ENCODE measurements at places on chromosomes 11 and 22.

GRCh38 chr11:75406338-75406777 is 7.0 kb downstream of the RPS3 start:
- DNase-seq: no peak
- peaks cover 17% of the 10 kb centered on the region for H3K4me1 ChIP-seq
- no peaks in the 10 kb centered on the region for H3K27me3 ChIP-seq
- no peak overlapping the region for H3K27ac ChIP-seq

DNA sequence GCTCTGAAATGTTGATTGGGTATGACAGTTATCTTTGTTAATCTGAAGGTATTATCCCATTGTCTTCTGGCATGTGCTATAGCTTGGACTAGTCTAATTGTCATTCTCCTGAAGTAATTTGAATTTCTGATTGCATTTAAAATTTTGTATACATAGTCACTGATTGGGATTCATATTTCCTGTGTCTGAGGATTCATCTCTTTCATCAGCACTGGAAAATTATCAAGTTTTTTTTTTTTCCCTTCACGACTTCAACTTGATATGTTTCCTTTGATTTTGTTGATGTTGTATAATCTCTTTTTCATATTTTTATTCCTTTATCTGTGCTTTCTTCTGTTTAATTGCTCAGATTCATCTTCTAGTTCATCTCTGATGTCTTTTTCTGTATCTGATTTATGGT is 104.1 kb downstream of the DDX10 start:
- DNase-seq: no peak
- no peak overlapping the region for H3K4me3 ChIP-seq
- H3K27ac ChIP-seq: no peak overlapping the region
- H3K4me1 ChIP-seq: no peaks in the 10 kb centered on the region

- peaks cover 32% of the 10 kb centered on the region for H3K4me1 ChIP-seq
- no peak overlapping the region for H3K4me3 ChIP-seq
- DNase-seq: no peak
- no peaks in the 10 kb centered on the region for H3K36me3 ChIP-seq
Measured at GRCh38 chr22:20140521-20140964, 8.9 kb downstream of the ZDHHC8 start.

DNA sequence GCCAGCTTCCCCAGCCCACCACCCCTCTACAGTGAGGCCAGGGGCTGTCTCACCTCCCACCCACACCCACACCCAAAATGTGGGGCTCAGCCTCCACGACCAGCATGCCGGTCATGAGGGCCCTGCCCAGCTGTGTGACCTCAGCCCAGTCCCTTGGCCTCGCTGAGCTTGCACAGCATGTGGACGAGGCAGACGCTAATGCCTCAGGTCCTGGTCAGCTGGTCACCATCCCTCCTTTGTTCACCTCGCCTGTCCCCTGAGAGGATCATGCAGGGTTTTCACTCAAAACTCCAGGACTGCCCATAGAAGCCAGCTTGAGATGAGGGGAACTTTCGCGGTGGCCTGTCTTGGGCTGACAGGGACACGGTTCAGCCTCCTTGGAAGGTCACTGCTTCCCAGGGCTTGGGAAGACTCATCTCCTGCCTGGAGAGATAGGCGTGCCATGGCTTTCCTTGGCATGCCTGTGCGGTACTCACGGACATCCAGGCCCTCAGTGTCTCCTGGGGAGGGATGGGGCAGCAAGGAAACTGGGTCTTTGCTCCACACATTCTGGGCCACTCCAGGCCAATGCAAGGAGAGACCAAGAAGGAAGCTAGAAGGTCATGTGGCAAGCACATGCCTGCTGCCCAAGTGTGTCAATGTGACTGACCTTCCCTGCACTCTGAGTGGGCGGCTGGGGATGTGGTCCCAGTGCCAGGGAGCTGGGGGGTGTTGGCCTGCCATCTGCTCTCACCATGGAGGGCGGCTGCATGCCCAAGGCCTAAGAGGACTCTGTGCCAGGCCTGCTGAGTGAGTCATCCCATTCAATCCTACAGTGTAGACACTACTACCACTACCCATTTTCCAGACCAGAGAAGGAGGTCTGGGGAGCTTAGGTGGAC is 3.2 kb upstream of the RTN4R start:
- no peaks in the 10 kb centered on the region for H3K36me3 ChIP-seq
- no peak overlapping the region for H3K27ac ChIP-seq
- no peak overlapping the region for H3K4me3 ChIP-seq
- no peak for DNase-seq

DNA sequence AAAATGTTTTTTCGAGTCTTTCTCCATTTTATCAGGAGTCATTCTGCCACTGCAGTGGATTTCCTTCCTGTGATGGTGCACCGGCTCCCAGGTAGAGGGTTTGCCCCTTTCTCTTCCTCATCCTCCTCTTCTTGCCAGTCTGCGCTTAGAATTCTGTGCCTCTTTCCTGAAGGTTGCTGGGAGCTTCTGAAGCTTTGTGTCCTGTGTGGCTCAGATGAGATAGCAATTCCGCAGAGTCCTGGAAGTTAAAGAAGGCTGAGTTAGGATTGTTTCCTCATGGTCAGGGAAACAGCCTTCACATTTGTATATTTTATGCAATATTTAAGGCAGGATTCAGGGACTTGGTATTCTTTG is 264 bp downstream of the BCO2 start:
- H3K27ac ChIP-seq: peak overlapping the region; percentile 78
- peaks cover 13% of the 10 kb centered on the region for H3K4me1 ChIP-seq
- no peak for DNase-seq

GRCh38 chr11:70095541-70096252 is 17.6 kb downstream of the ANO1 start:
- no peak for DNase-seq
- no peaks in the 10 kb centered on the region for H3K36me3 ChIP-seq
- no peaks in the 10 kb centered on the region for H3K27me3 ChIP-seq
- no peak overlapping the region for H3K27ac ChIP-seq
- peaks cover 23% of the 10 kb centered on the region for H3K4me1 ChIP-seq

- H3K4me3 ChIP-seq: peak overlapping the region; percentile 99
- no peaks in the 10 kb centered on the region for H3K36me3 ChIP-seq
- DNase-seq: peak; percentile 84
- H3K27ac ChIP-seq: peak overlapping the region; percentile 66
- H3K27me3 ChIP-seq: no peaks in the 10 kb centered on the region
Measured at GRCh38 chr11:66467756-66468155, 1.1 kb downstream of the PELI3 start.

GRCh38 chr11:109085708-109086373 is 336.1 kb upstream of the C11orf87 start:
- no peaks in the 10 kb centered on the region for H3K36me3 ChIP-seq
- DNase-seq: no peak
- no peaks in the 10 kb centered on the region for H3K27me3 ChIP-seq
- no peaks in the 10 kb centered on the region for H3K4me1 ChIP-seq
- no peak overlapping the region for H3K4me3 ChIP-seq

DNA sequence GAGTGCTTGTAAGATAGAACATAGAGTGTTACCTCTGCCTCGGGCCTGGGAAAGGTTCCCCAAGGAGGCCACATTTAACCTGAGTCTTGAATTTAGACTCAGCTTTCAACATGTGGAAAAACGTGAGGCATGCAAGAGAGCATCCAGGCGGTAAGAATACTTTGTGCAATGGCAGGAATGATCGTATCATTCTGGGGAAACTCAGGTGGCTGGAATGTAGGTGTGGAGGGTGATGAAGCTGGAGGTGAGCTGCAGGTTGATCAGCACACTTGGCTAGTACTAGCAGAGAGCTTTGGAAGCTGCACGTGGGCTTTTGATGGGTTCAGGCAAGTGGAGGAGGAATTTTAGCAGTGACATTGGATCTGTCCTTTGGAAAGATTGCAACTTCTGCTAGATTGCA is 270.3 kb upstream of the RAG2 start:
- no peak overlapping the region for H3K4me3 ChIP-seq
- no peak overlapping the region for H3K27ac ChIP-seq
- H3K4me1 ChIP-seq: no peaks in the 10 kb centered on the region
- no peaks in the 10 kb centered on the region for H3K27me3 ChIP-seq
- DNase-seq: no peak

- no peak for DNase-seq
- peaks cover 21% of the 10 kb centered on the region for H3K4me1 ChIP-seq
- no peaks in the 10 kb centered on the region for H3K27me3 ChIP-seq
- H3K36me3 ChIP-seq: no peaks in the 10 kb centered on the region
- no peak overlapping the region for H3K4me3 ChIP-seq
Measured at GRCh38 chr11:34239465-34240149, 118.2 kb downstream of the ABTB2 start.
